ENCODE measurements at places on chromosomes 4 and X.

- no peak for DNase-seq
These were observed 44.3 kb downstream of the EFHC2 start for GRCh38 chrX:44299177-44299576.

DNA sequence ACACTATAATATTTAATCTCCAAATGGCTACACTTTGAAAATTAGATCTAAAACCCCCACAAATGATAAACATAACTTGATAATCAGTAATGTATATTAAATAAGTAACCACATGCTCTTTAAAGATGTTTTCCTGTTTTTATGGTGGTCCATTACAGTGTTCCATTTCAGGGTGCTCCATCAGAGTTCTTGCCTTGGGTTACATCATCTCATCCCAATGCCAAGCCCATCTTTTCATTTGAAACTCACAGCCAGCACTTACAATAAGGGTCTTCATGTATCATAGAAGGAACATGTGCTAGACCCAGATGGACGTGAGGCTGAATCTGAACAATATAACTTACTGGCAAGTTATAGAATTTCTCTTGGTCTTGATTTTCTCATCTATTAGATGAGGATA is 10.5 kb upstream of the PAQR3 start:
- no peak for DNase-seq

DNA sequence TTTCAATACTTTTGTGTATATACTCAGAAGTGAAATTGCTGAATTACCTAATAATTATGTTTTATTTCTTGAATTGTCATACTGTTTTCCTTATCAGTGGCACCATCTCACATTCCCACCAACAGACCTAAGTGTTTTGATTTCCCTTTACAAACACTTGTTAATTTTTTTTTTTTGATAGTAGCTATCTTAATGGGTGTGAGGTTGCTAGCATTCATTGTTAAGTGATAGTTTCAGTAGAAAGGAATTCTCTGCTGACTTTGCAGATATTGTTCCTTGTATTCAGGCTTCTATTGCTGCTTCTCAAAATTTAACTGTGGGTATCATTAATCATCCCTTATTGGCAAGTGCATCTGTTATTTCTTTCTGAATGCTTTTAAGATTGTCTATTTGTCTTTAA is 927.5 kb upstream of the SLIT2 start:
- no peak for DNase-seq

DNA sequence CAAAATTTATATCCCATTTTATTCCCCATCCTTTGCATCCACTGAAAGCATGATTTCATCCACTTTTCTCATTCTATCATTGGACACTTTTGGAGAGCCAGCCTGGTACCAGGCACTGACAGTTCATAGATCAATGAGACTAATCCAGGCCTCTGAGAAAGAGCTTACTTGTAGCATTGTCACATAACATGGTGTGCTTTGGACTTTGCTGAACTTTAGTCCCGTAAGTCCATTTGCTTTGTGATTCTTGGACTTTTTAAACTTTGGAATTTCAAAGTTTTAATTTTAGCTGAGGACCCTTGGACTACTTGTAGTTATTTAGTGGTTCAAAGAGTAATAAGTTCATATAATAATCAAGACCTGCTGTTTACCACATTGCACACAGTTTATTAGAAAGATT is 11.5 kb downstream of the LIAS start:
- DNase-seq = no peak

- no peak for DNase-seq
These were observed 118.9 kb downstream of the TMA16 start for GRCh38 chr4:163613383-163613782.
